SHP77 (cell line): ENCODE measurements at places on chromosomes 3 and 15.

DNA sequence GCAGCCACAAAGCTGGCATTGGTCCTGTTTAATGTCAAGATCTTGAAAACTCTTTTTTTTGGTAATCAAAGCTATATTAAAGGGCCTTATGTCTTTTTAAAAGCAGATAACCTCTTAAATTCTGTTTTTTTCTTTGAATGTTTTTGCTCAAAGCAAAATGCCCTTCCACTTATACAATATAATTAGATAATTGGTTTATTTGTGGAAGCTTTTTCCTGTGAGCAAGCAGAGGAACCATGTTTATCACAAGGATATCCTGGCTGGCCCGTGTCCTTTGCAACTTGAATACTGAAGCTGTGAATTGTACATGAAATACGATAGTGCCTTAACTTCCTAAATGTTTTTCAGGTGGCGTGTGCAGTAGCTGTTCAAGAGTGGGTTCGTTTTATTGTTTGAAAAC, 2.6 kb downstream of the ST3GAL6 start:
- no peak for DNase-seq

DNA sequence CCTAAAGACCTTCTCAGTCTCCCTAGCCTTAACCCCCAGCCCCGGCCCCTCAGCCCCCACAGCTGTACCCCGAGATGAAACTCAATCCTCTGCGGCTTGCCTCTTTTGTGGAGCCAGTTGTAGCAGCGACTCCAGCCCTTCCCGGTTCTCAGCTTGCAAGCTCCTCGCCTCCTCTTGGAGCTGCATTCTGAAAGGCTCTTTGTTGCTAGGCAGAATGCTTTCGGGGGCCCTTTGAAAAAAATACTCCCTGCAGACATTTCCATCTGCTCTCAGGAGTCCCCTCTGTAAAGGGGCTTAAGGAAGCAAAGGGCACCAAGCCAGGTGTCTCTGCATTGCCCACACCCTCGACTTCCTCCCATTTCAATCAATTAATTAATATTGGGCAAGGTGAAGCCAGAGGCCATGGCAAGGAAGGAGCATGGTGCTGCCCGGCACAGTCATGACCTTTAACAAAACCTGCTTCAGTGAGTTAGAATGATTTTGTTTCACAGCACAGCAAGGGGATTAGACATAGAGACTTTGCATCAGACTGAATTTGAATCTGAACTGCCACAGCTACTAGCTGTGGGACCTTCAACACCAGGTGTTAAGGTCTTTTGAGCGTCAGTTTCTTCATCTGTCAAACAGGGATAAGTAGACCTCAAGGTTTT, 65.5 kb downstream of the SRGAP3 start:
- no peak for DNase-seq

DNA sequence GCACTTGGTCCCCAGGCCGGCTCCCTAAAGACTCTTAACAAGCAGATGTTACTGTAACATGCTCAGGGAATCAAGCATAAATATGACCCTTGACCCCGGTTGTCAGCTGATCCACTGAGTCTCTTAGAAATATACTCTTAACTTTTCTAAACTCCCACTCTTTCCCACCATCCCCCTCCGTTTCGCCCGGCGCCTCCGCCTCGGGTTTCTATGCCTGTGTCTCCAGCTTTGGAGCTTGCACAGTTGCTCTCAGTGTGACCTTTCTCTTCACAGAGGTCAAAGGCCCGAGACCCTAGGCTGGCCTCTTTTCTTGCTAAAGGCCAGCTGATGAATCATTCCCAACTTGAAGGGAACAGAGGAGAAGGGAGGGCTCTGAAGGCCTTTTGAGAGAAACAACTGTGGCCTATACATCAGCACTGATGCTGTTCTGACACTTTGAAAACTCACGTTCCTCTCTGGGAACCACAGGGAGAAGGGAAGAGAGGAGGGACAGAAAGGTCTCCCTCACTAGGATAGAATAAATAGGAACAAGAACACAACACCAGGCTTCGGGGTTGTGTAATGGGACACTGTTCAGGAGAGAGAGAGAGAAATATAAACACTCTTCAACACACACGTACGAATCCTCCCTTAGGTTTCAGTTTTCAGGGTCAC, 484.5 kb upstream of the NR2F2 start:
- DNase-seq: no peak

GRCh38 chr3:123791417-123791816, 92.7 kb downstream of the MYLK start:
- no peak for DNase-seq

GRCh38 chr3:39124876-39125840, 17.7 kb downstream of the TTC21A start:
- DNase-seq: no peak

DNA sequence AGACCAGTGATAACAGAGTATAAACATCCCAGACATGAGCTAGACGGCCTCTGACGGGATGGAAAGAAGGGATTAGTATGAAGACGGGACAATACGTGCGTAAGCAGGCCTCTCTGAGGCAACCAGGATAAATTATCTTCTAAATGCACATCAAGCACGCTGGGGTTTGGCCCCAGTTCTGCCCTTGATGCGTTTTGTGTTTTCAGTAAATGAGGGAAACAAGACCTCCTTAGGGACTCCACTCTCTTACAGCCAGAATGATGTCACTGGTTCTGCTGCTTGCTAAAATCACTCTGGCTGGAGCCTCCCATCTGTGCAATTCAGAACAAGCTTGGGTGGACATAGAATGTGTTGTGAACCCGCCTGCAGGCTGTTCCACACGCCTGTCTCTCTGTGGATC, 156.0 kb upstream of the MCTP2 start:
- no peak for DNase-seq

DNA sequence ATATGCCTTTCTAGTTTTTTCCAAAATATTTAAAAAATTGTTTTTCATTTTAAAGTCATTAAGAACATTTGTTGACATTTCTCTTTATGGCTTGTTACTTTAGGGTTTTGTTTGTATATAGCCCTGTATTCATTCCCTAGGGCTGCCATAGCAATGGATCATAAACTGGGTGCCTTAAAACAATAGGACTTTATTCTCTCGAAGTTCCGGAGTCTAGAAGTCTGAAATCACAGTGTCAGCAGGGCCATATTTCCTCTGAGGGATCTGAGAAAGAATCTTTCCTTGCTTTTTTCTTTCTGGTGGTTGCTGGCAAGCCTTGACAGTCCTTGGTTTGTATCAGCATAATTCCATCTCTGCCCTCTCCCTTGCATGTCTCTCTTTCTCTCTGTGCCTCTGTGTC, 63.4 kb upstream of the CADPS start:
- DNase-seq: no peak

DNA sequence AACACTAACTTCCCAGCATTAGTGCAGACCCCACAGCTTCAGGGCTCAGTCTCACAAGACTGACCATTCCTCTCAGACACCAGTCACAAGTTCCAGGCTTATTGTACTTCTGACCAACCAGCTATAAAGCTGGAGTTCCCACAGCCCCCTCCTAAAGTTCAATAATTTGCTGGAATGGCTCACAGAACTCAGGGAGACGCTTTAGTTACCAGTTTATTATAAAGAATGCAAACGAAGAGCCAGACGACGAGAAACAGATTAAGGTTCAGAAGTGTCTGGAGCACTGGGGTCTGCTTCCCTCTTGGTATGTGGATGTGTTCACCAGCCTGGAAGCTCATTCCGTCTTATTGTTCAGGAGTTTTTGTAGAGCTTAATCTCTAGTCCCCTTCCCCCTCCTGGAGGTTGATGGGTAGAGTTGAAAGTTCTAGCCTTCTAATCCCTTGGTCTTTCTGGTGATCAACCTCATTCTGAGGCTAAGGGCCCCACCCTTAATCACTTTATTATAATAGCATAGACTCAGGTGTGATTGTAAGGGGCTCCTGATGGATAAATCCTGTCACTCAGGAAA, 4.8 kb upstream of the CSRNP1 start:
- DNase-seq: no peak

GRCh38 chr3:88307666-88308065, 157.9 kb downstream of the C3orf38 start:
- no peak for DNase-seq

- peak; percentile 41 for DNase-seq
Measured at GRCh38 chr15:37880009-37880834, 54.2 kb upstream of the TMCO5A start.

- no peak for DNase-seq
Measured at GRCh38 chr15:75721480-75721922, 8.9 kb upstream of the CSPG4 start.
